ENCODE measurements at places on chromosomes 11 and 22.
A peak's percentile ranks its signal among the peaks of the same experiment; 100 is the strongest.

GRCh38 chr22:25120761-25121212 is 78.9 kb upstream of the CRYBB3 start:
- DNase-seq = no peak

DNA sequence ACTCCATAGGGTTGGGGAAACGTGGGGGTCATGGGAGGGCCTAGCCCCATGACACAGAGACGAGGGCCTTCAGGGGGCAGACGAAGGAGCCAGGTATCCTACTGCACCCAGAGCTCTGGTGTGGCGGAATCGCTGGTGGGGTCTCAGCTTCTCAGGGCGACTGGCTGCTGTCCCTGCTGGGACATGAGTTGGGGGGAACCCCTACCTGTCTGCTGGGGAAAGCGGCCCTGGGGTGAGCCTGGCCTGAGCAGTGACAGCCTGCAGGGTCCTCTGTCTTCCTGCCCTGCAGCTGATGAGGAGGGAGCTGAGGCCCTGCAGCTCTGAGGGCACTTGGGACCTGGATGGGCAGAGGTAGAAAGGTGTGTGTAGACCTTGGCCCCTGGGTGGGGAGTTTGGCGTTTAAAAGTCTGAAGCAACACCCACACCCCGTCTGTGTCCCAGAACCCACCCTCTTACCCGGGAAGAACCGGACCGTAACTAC is 33.6 kb upstream of the GRAMD4 start:
- no peak for DNase-seq

- DNase-seq = no peak
Observed at GRCh38 chr11:1195682-1196515, 27.0 kb upstream of the MUC5B start.

GRCh38 chr22:19579115-19579811 is 55.1 kb upstream of the CLDN5 start:
- DNase-seq = no peak

GRCh38 chr11:68938088-68938487 is 34.4 kb downstream of the IGHMBP2 start:
- DNase-seq = no peak

DNA sequence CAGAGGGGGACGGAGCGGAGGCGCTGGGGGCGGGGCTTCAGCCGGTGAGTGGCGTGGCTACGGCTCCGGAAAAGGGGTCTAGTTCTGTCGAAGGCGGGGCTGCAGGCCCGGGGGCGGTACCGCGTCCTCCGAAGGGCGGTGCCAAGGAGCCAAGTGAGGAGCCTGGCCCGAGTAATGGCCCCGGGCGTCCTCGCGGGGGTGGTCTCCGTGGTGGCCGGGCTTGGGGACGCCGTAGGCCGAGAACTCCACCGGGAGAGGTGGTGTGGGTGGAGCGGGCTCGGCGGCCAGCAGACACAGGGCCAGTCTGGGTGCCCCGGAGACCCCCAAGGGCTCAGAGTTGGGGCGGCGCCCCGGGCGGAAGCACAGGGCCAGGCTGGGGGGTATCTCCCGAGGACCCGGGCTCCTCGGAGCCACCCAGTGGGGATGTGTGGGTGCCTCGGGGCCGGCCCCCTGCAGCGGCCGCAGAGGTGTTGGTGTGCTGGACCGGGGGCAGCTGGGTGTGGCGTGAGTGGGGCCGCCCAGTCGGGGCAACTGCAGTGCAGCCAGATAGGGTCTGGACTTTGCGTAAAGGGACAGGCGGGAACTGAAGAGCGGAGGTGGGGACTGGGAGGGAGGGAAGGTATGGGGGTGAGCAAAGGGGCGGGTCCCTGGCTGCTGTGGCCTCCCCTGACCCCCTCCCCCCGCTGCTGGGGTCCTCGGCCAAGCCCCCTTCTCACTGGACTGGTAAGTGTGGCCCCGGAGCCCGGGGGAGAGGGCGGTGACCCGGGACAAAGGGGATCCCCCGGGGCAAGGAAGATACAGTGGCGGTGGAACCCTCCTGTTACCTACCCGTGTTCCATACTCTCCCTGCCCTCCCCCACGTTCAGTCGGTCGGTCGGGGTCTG is 838 bp downstream of the FKBP2 start:
- peak; percentile 99 for DNase-seq

DNA sequence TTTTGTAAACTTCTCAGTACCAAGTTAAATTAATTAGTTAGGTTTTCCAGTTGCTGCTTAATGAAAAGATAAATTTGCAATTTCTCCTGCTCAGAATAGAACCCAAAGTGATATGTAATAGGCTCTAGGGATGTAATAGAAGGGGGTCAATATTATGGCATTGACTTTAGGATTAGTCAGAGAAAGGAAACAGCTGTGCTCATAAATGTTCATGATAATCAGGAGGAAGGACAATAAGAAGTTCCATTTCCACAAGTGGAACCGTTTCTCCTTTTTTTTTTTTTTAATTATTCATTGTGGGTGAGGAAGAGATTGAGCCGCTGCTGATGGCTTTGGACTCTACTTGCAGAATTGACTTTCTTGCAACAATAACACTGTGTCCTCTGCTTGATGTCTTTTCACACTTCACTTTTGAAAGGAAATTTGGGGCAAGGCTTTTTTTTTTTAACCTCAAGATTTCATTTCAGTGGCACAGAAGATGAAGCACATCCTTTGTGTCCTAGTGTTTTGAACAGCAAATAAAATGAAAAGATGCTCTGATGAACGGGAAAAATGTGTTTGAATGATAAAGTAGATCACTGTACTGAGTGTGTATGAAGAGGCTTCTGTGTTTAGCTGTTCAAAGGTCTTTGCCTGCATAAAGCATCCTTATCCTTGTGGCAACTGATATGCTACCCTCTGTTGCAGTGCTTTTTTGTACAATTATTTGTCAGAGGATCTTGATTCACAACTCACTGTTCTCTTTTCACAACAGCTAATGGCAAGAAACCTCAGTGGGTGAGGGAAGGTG is 62.4 kb downstream of the GAS2 start:
- no peak for DNase-seq

DNA sequence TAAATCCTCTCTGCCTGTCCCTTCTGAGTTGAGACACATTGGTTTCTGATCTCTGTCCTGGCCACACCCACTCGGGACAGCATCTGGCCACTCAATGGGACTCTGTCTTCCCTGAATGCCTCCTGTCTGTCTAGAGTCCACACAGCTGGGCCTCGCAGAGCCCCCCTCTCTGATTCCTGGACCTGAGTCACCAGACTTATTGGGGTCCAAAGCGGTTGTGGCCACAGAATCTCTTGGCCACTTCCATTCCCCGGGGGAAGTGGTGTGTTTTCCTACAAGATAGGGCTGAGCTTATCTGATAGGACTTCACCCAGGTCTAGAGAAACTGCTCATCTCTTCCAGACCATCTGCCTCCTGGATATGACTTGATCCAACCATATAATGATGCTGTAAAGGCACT is 57.4 kb upstream of the WNT11 start:
- DNase-seq = no peak

DNA sequence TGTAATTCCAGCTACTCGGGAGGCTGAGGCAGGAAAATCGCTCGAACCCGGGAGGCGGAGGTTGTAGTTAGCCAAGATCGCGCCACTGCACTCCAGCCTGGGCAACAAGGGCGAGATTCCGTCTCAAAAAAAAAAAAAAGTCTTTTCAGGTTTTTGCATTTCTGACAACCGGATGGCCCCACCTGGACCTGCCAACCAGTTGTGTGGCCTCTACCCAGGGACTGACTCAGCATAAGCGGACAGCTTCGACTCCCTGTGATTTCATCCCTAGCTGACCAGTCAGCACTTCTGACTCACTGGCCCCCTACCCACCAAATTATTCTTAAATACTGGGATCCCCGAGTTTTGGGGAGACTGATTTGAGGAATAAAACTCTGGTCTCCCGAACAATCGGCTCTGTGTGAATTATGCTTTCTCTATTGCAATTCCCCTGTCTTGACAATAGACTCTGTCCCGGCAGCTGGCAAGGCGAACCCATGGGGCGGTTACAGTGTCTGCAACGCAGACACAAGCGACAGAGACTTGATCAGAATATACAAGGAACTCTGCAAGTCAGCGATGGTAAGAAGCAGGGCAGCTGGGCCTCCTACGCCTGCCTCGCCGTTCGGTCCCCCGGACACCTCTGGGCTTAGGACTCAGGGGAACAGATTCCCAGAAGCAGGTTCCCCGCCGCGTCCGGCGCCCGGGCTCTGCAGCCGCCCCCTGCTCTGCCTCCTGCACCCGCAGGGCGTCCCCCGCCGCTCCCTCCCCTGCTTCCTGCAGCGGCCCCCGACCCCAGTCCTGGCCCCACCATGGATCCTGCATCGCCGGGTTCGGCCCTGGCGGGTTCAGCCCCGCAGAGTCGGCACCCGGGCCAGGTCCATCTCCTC is 741 bp upstream of the TALDO1 start:
- DNase-seq = no peak

GRCh38 chr11:99260696-99261095 is 239.9 kb downstream of the CNTN5 start:
- no peak for DNase-seq

GRCh38 chr11:43944761-43945311 is 2.4 kb downstream of the C11orf96 start:
- peak; percentile 43 for DNase-seq

GRCh38 chr22:49929211-49929979 is 11.0 kb downstream of the CRELD2 start:
- DNase-seq = peak; percentile 74

GRCh38 chr11:45258982-45259530 is 27.1 kb downstream of the SYT13 start:
- no peak for DNase-seq

DNA sequence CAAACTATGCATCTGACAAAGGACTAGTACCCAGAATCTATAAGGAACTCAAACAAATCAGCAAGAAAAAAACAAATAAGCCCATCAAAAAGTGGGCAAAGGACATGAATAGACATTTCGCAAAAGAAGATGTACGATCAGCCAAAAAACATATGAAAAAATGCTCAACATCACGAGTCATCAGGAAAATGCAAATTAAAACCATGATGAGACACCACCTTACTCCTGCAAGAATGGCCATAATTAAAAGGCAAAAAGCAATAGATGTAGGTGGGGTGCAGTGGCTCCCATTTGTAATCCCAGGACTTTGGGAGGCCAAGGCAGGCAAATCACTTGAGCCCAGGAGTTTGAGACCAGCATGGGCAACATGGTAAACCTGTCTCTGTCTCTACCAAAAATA is 10.4 kb upstream of the OR10V1 start:
- no peak for DNase-seq

DNA sequence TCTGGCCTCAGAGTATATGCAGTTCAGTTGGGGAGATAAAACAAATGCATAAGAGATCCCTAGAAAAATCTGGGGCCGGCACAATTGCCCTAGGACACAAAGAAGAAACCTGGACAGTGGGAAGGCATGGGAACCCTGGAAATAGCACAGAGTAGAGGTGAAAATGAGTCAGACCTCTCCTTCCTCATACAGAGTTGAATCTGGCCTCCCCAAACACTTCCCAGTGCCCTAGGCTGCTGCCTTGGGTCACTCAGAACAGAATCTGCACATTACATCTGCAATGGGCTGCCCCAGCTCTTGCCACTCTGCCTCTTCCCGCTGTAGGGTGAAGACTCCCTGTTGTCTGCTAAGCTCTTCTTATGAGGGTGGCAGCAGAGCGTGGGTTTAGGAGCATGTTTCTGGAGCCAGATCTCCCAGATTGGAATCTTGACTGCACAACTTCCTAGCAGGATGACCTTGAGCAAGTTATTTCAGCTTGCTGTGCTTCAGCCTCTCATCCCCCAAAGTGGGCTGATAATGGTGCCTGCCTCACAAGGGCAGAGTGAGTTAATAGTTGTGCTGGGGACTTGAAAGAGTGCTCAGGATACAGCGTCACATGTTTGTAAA is 47.1 kb upstream of the NECTIN1 start:
- no peak for DNase-seq

DNA sequence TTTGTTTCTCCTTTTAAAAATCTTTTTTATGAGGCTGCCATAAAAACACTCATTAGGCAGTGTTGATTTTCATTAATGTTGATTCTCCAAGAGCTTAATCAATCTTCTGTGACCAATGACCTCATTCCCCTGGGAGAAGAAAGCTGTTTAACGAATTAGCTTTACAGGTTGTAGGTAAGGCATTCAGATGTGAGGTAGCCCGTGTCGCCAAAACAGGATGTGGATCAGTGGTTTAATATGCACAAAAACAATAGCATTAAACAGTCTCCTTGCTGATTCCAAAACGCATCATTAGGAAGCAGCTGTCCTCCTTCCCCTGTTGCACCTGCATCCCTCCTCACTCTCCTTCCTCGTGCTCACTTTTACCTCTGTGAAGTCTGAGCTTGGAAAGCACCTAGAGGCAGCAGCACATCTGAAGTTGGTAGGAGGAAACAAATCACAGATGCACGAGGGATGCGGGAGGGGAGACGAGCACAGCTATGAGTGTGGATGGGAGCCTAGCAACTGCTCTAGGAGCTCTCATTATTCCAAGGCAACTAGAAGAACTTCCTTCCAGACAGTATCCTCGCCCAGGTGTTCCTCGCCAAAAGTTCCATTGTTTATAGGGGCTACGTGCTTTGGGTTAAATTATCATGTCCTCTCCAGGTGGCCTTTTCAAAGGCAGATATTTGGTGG is 179.4 kb upstream of the SNX19 start:
- no peak for DNase-seq

- DNase-seq = no peak
Observed at GRCh38 chr11:12577725-12578644, 96.2 kb upstream of the TEAD1 start.

GRCh38 chr11:65952052-65952521 is 6.8 kb downstream of the TSGA10IP start:
- DNase-seq = no peak

DNA sequence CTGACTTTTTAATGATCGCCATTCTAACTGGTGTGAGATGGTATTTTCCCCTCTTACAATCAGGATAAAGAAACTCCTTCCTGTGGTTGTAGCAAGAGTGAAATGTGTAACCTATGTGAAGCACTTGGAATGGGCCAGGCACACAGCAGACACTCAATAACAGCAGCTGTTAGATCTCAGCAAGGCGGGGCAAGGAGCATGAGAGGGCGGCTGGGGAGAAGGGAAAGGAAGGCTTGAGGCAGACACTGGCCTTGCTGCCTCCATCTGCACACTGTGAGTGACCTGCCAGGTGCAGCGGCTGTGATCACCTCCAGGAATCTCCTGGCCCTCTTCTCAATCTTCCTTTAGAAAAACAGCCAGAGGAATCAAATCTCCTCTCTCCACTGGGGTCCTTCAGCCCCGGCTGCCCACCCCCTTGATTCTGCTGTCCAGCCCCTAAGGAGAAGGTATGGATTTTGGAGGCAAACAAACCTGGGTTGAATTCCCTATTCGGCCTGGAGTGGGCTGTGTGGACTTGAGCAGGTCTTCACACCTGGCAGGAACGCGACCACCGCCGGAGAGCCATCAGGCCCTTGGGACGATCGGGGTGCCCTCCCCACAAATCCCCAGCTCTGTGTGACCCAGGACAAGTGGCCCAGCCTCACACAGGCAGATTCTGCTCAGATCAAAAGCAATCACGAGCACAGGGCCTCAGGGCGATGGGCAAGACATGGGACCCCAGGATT is 49.0 kb downstream of the RPUSD4 start:
- no peak for DNase-seq

- DNase-seq = no peak
Observed at GRCh38 chr22:27866135-27867084, 52.6 kb downstream of the PITPNB start.

GRCh38 chr11:4095509-4096230 is 1.1 kb downstream of the RRM1 start:
- no peak for DNase-seq

- no peak for DNase-seq
Observed at GRCh38 chr22:46350121-46350520, 14.6 kb downstream of the TRMU start.

GRCh38 chr11:119584193-119585042 is 144.6 kb downstream of the NECTIN1 start:
- DNase-seq = no peak
